ELR (cell line): ENCODE measurements at places on chromosomes 2 and 18.

DNA sequence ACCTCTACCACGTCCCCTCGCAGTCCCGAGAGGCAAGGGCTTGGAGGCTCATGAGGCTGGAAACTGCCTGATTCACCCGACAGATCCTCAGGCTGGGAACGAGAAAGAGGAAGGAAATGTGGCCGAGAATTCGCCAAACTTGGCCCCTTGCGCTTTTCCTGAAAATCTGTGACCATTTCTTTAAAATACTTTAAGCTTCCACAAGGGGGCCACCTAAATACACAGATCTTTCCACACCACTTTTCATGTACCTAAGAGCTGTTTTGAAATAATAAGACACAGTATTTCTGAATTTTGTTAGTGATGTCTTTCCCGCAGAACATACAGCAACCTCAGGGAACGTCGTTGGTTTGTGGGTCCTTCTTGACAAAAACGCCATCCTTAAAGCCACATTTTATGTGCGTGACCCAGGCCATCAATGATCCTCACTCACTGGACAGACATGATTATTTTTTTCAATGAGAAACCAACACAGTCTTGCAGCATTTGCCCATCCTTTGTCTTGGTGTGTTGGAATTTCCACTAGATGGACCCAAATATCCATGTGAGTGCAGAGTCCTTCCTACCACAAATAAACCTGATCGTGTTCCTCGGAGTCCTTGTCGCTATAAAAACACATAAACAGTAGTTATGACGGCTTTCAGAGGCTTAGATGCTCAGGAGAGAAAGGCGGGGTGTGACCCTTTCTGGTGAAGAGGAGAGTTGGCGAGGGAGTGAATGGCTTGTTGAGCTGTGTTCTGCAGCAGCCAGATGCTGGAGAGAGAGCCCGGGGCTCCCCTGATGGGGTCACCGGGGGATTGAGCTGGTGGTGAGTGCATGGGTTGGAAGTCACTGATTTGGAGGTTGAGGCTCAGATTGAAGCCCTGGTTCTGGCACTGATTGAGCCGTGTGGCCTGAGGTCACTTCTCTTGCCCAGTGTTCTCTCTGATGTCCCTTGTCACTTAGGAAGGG lies 25.0 kb downstream of the DCDC2C start:
- DNase-seq, result peak; percentile 57

DNA sequence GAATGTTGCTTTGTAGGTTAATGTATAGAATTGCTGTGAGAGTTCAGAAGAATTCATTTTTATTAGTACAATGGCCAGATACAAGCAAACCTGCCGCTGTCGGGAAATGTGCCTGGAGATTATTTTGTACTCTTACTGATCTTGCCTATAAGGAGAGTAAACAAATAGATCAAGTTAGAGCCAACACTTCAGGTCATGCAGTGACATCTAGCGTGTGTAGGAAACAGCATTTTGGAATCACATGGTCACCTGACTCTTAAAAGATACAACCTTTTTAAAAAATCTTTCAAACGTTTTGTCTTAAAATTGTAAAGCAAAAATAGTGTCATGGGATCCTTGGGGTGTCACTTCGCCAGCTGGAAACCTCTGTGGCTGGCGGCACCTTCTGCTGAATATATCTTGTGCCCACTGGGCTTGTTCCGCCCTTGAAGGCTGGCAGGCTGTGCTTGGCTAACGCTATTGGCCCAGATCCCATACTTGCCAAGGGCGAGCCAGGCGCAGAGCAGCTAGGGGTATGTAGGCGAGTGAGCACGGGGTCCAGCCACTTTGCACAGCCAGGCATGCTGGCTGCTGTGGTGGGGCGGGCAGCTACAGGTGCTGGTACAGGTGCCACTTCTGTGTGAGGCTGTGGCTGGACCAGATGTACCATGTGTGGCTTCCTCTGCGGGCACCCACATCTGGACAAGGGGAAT lies 19.5 kb upstream of the RPRM start:
- no peak for DNase-seq

- no peak for DNase-seq
These were observed 5.8 kb upstream of the MARCHF7 start for GRCh38 chr2:159706385-159706980.

GRCh38 chr2:131032393-131032836 lies 60.8 kb downstream of the FAM168B start:
- no peak for DNase-seq

- no peak for DNase-seq
These were observed 158.7 kb upstream of the ZC3H15 start for GRCh38 chr2:186327251-186327868.

DNA sequence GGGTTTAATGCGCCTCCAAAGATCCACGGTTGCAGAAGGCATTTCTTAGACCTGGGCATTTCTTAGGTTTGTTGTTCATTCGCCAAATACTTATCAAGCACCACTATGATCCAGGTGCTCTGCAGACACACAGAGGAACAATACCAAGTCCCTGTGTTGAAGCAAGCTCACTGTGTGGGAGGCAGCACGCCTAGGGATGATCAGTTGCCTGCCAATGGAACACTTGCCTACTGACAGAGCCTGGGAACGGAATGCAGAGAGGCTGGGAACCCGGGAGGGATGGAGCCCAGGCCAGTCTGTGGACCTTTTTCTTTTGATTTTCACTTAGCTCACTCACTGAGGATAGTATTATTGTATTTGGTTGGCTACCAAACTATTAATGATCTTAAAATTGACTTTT lies 1.9 kb upstream of the GRP start:
- no peak for DNase-seq

GRCh38 chr2:7012141-7012764 lies 95.0 kb downstream of the RNF144A start:
- no peak for DNase-seq

- DNase-seq, result no peak
These were observed 13.3 kb downstream of the OTOF start for GRCh38 chr2:26464390-26465265.

DNA sequence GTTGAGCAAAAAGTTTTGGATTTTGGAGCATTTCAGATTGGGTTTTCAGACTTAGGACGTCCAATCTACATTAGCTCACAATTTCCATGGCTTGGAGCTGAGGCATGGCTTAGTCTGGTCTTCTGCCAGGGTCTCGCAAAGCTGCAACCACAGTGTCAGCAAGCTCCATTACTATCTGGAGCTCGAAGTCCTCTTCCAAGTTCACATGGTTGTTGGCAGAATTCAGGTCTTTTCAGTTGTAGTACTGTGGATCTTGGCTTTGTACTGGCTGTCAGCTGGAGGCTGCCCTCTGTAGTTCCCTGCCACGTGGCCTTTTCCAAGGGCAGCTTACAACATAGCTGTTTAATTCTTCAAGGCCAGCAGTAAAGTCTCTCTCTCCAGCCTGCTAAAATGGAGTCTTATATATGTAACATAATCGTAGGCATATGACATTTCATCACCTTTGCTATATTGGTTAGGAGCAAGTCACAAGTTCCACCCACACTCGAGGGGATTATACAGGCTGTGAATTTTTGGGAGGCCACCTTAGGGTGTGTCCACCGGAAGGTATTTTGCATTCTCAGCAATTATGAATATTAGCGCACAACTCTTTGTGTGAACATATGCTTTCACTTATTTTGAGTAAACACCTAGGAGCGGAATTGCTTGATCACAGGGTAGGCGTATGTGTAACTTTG lies 41.5 kb upstream of the EPC2 start:
- DNase-seq, result no peak

DNA sequence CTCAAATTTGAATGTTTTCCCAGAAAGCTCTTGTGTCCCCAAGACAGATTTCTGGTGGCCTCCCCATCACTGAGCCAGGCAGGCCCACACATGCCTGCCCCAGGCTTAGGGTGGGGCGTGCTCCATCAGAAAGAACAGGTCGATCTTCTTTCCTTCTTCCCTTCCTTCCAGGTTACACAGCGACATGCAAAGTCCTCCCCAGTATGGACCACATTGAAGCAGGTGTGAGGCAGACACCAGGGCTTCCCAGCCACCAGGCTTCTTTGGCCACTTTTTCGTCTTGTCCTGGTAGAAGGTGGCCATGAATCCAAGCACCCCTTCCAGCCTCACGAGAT lies 41.4 kb upstream of the LAPTM4A start:
- no peak for DNase-seq

- no peak for DNase-seq
These were observed 72.0 kb downstream of the INPP5D start for GRCh38 chr2:233131936-233132720.

GRCh38 chr2:185174353-185174752 lies 564.3 kb upstream of the FSIP2 start:
- DNase-seq, result no peak

GRCh38 chr2:63740020-63740419 lies 101.7 kb upstream of the UGP2 start:
- DNase-seq, result no peak

- DNase-seq, result peak; percentile 76
These were observed 60.1 kb downstream of the EVA1A start for GRCh38 chr2:75500633-75501032.

GRCh38 chr2:20326163-20326780 lies 24.4 kb downstream of the PUM2 start:
- peak; percentile 74 for DNase-seq

DNA sequence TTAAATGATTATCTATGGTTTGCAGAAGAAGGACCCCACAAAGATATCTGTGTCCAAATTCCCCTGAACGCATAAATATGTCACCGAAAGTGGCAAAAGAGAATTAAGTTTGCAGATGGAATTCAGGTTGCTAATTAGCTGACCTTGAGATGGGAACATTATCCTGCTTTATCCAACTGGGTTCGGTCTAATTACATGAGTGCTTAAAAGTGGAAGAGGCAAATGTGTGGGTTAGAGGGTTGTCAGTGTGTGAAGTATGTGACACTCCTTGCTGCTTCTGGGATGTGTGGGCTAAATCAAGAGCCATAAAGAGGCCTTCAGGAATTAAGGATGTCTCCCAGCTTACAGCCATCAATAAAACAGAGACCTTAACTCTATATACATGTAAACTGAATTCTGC lies 53.5 kb downstream of the CDH19 start:
- DNase-seq, result no peak

- DNase-seq, result peak; percentile 71
These were observed 101.2 kb downstream of the UBR3 start for GRCh38 chr2:169928463-169928864.

- no peak for DNase-seq
These were observed 2.0 kb upstream of the RAB3GAP1 start for GRCh38 chr2:135050132-135050531.

DNA sequence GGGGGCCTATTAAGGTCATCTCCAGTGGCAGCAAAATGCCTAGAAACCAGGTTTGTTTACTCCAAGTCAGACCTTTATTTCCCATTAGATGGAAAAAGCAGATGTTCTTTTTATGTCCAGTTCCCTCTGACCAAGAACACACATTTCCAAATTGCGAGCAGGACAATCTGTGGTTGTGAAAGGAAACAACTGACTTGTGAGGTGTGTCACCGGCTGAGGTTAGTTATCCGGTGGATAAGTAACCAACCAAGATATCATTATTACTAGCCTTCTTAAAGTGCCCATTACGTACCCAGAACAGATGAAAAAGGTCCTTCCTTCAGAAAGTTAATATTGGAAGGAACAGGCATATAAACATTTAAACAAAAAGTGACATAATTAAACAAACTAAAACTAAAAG lies 112.9 kb downstream of the THADA start:
- peak; percentile 50 for DNase-seq

GRCh38 chr2:115838539-115838938 lies 1396.1 kb downstream of the DPP10 start:
- no peak for DNase-seq

GRCh38 chr2:73034661-73035375 lies 36.7 kb downstream of the SFXN5 start:
- no peak for DNase-seq

DNA sequence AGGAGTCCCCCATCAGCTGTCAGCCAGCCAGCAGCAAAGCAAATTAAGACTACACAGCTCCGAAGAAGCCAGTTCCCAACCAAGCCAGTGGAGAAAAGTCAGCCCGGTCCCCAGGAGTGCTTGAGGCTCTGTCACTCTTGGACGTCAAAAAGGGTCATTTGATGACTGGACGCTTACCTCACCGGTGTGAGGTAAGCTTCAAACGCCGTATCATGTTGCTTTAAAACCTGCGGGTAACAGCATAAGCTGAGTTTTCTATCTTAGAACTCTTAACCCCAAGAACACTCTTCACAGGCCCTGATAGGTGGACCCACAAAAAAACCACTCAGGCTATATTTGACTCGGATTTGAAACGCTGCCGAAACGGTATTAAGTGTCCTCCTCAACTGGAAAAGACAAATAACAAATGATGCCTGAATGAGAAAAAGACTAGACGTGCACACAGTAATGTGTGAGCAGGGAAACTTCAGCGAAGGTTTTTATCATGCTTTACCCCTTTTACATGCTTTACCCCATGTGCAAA lies 682 bp upstream of the LNPK start:
- DNase-seq, result peak; percentile 35
